ENCODE measurements at places on chromosomes 5 and 9.

GRCh38 chr5:4785971-4786370 lies 354.2 kb upstream of the ADAMTS16 start:
- DNase-seq, result no peak

DNA sequence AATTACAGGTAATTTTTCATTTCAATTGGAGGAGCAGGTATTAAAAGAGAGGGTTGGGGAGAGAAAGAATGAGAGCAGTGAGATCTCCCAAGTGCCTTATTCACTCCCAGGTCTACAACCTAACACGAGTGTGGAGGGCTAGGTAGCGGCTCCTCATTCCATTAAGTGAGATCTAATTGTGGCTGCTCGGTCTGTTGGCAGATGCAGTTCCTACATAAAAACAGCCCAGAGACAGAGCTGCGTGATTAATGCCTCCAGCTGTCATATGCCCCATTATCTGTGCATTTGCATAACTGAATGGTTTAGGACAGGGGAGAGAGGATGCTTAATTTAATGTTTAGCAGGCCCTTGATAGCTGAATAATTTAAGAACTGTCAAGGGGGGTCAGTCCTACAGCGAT lies 100.5 kb downstream of the PSAT1 start:
- DNase-seq, result no peak

DNA sequence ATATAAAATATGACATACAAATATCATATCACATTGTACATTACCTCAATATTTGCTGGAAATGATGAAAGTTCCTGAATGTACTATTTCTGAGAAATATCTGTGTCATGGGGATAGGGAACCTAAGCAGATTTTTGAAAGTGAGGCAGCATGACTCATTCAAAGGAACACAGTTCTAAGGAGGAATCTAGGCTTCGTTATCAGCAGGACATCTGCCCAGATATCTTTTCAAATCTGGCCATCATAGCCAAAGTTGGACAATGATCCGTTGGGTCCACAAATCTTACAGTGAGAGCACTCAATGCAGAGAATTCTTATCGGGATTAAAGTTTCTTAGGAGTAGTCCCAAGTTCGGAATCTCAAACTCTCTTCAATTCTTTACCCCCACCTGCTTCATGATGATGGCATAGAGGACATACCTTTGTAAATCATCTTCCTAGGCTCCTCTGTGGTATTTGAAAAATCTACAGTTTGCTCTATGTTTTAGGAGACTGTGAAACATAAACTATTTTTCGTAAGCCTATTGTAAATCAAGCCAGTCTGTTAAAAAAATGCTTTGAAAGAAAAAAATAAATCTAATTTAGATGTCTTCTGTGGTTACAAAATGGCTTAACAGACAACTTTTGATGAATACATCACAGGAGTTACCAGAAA lies 29.4 kb upstream of the ALDH1A1 start:
- DNase-seq, result no peak

DNA sequence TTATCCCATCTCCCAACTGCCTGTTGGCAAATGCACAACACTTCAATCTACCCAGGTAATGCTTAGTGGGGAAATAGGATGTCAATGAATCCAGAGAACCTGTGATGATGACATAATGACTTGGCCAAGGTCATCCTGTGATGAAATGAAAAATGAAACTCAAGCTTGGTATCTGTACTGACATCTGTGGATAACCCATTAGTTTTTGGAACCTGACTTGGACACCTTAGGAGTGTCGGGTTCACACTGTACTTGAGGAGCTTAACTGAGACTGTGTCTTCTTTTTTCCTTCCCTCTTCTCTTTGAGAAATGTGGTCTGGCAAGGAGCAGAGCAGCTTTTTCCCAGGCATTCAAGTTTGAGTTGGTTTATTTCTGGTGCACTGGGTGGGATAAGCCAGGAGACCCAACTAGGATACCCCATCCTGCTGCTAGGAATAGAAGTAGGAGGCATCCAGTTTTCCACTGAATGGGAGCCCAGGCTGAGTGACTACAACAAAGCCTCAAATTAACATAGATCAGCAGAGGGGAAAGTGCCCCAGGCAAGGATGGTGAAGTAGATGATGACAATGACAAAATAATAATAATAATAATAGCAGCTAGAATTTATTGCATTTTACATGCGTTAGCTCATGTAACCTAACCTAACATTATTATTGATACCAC lies 72.1 kb downstream of the ADRB2 start:
- no peak for DNase-seq

DNA sequence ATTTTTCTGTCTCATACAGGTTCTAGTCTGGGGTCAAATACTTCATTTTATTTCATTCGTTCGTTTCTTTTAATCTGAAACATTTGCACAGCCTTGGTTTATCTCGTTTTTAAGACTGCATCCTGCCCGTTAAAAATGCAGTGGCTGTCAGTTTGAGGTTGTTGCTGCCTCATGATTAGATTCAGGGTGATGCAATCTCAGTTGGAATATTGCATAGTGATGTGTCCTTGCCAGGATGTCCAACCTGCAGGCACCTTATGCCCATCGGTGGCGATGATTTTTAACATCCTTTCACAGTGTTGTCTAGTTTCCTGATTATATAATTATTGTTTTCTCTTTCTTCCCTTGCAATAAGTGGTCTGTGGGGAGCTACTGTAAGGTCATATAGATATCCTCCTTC lies 45.1 kb downstream of the SH3GL2 start:
- no peak for DNase-seq

GRCh38 chr5:121919046-121919445 lies 42.7 kb upstream of the SRFBP1 start:
- no peak for DNase-seq

DNA sequence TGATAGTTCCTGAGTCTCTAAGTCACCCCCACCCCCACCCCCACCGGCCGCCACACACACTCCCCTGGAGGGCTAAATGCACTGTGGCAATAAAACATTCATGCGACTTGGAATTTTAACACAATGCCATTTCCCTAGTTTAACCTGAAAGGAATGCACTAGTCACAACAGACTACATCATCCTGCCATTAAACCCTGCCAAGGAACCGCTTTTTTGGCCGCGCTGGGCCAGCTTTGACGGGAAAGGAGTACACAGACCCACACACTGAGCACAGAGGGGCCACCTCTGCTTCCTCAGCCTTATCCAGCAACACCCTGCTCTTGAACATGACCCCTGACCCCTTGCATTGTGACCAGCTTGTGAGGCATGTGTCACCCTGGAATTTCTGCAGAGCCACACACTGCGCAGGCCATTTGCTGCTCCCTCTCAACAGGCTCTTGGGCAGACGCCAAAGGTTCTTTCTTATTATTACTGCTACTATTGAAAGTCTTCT lies 165.3 kb downstream of the BNC2 start:
- DNase-seq, result no peak
